GM13977 (cell line): ENCODE measurements at places on chromosomes 2 and 18.
A peak's percentile ranks its signal among the peaks of the same experiment; 100 is the strongest.

- DNase-seq = no peak
These were observed 851.8 kb upstream of the CRIM1 start for GRCh38 chr2:35503738-35504199.

DNA sequence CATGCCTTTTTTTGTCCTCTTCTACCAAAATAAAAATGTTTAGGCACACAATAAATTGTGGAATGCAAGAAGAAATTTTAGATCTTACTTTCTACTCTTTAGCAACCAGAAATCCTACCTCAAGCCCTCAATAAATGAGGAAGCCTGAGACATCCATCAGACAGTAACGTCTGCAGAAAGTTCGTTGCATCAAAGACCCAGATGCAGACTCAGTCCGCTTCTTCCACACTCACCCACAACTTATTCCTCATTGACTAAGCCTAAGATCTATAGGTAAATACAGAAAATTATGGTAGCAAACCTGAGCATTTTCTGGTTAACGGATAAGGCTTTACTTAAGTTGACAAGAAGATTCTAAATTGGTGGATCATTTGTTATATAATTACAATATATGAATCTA, 579.4 kb upstream of the ID2 start:
- no peak for DNase-seq

DNA sequence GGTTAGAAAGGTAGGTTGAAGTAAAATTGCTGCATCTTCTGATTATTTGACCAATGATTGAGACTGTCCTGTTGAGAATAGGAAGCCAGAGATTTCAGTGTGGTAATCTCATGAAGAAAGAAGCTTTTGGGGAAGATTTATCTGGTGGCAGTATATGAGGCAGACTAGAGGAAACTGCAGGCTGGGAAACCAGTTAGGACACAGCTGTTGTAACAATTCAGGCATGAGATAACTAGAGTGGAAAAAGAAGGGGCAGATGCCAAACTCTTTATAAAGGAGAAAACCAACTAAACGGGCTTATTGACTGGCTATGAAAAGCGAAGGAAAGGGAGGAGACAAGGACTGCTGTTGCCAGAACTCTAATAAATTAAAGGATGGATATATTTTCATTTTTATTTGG, 155.6 kb downstream of the TTC27 start:
- DNase-seq = no peak

DNA sequence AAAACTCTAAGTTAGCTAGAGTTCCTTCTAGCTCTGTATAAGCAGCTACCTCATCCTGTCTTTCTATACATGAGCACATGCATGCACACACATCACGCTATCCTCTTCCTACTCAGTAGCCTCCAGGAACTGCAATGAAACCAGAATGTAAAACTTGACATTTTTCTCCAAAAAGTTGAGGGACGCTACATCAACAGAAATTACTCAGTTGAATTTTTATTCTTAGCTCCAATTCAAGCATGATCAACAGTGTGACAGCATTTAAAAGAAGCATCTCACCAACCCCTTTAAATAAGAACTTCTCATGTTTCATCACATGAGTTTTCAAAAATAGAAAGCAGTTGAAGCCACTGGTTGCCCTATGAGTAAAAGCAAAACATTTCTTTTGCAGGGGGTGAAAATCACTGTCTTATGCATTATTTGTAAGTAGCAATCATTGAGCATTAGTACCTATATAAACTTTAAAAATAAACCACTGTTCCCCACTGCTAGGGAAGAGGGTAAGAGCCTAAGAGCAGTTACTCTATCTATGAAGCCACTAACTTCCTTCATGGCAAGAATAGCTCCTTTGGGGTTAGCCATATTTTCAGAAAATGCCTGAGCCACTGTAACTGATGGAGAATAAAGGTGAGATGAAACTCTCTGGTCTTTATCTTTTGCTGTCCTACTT, 77.9 kb upstream of the ARL5A start:
- peak; percentile 31 for DNase-seq

GRCh38 chr2:130303169-130303568, 39.5 kb upstream of the IMP4 start:
- DNase-seq = no peak

GRCh38 chr2:147051814-147052213, 793.0 kb upstream of the ACVR2A start:
- no peak for DNase-seq
